SHP77 treated with DMSO at 0.1 percent for 48 hours (cell line): ENCODE measurements at places on chromosomes 4 and X.

GRCh38 chr4:86613734-86614133 lies 19.6 kb downstream of the PTPN13 start:
- no peak for DNase-seq

- no peak for DNase-seq
Measured at GRCh38 chr4:2341261-2341841, 77.1 kb downstream of the ZFYVE28 start.

- no peak for DNase-seq
Measured at GRCh38 chr4:38030023-38030422, 69.8 kb downstream of the PTTG2 start.

- no peak for DNase-seq
Measured at GRCh38 chrX:37745835-37746217, 34.0 kb upstream of the CYBB start.

GRCh38 chrX:147738265-147738664 lies 173.5 kb upstream of the FMR1 start:
- DNase-seq: no peak

DNA sequence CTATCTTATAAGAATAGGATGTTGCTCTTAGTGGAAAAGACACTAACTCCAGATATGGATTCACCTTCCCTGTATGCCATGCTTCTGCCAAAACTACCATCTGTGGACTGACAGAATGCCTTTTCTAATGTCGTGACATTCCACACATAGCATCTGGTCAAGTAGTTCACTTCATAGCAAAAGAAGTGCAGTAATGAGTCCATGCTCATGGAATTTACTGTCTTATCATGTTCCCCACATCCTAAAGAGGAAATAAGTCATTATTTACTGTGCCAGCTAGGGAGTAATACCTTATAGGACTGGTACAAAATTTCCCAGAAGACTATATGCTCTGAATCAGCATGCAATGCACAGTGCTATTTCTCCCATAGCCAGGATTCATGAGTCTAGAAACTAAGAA lies 562.4 kb downstream of the TLL1 start:
- DNase-seq: no peak

DNA sequence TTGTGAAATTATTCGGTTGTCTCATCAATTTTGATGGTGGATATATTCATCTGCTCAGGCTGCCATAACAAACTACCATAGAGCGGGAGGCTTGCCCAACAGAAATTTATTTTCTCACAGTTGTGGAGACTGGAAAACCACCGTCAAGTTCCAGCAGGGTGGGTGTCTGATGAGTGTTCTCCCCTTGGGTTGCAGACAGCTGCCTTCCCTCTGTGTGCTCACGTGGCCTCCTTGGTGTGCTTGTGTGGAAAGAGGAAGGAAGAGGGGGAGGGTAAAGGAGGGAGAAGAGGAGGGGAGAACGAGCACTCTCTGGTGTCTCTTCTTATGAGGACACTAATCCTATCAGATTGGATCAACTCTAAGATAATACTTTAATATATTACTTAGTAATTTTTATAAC lies 123.8 kb upstream of the TEX13D start:
- DNase-seq: no peak

GRCh38 chr4:101944649-101945048 lies 154.1 kb downstream of the BANK1 start:
- no peak for DNase-seq

DNA sequence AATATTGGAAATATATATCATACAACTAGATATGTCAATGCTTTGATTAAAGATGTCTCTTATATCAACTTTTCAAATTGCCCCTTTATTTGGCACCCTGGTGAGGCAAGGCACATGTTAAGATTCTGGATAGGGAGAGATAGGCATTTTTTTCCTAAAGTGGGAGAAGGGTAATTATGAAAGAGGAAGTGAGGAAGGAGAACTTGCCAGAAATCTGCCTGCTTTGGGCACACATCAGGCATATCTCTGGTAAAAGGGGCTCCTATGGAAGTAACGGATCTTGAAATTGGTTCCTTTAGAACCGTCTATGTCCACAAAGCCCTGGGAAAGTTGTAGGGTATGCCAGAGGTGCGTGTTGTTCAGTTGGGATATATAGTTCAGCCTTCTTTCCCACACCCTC lies 5.7 kb downstream of the IL15 start:
- no peak for DNase-seq

GRCh38 chr4:73212982-73213730 lies 45.4 kb downstream of the ANKRD17 start:
- DNase-seq: no peak

DNA sequence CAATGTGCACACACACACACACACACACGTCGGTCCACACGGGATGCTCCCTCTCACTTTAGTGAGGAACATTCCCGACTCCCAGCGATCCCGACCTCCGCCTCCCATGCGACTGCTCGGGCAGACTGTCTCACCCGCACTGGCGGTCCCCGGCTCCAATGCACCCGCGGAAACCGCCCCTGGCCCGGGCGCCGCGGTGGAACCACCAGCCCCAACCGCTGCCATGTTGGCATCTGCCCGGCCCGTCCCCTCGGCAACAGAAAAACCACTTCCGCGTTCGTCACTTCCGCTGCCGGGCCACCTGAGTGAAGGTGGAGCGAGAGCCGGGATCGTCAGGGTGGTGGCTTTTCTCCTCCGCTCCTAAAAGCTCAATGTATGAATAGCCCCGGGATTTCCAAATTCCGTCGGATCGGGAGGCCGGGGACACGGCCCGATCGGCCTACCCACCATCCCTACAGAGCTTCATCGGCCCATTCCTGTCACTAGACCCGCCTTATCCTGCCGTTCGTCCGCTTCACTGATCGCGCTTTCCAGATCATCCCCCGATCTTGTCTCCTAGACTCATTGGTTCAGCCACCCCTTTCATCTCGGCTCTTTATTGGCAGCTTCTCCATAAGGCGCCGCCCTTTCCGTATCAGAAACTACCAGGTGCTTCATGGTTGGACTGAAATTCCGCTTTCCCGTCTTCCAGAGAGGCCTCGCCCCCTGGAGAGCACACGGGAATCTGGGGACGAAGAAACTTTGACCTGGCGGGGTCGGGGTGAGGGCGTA lies at the start of gene SLC35A2:
Gene SLC35A2 (minus strand): TSS at position 235 of the 771 bp plus-strand sequence. CDS start 10 bp downstream, at position 225.
- DNase-seq: peak; percentile 52

- no peak for DNase-seq
Measured at GRCh38 chr4:3075652-3075981, 1.1 kb downstream of the HTT start.

GRCh38 chr4:109826719-109827118 lies 1.1 kb upstream of the RRH start:
- no peak for DNase-seq

DNA sequence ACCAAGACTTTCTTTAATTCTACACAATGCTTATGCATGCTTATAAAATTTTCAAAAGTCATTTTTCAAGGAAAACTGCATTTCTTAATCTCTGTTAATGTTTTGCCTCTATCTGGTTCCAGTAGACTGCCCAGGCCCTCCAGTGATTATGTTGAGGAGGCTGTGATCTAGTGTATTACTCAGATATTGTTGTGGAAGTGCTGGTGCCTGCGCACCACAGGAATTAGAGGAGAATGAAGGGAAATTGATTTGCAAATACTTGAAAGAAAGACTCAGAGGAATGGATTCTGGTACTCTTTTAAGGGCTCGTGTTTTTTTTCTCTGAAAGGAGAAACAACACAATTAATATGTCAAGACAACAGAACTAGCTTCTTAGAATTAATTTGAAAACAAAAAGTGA lies 1015.1 kb downstream of the RPA4 start:
- DNase-seq: no peak
